Fibroblast of skin of back (primary cell): ENCODE measurements at places on chromosomes 1 and 21.
A peak's percentile ranks its signal among the peaks of the same experiment; 100 is the strongest.

DNA sequence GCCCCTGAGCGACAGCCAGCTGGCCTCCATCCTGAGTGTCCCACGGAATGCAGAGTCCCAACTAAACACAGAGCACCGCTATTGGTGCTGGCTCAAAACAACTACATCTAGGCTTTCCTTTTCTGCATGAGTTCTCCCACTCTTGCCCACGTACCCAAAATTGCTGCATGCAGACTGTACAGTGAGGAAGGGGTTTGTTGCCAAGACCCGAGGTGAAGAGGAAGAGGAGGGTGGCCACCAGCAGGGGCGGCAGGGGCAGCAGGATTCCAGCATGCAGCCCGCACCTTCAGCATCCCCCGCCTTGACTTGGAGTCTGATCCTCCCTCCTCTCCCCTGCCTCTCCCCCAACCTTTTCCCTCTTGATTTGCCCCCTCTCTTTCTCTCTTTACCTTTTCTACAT is 8.0 kb downstream of the S100A9 start:
- no peak for DNase-seq

DNA sequence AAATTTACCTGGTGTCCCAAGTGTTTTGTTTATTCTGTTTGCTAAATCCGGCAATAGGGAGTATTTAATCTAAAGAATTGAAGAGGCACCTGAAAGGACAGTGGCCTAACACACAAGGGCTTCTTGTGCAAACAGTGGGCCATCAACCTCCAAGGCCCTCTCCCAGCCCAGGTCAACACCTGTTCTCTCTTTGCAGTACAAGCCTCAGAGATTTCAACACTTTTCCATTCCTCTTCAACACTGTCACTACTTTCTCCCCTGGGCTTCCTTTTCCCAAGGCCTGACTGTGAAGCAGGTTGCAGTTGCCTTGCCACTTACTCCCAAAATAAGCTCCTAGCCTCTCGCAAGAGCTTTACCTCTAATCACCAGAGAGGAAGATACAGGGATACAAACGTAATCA is 3.2 kb upstream of the SNAPIN start:
- no peak for DNase-seq

- DNase-seq, result peak; percentile 39
Measured at GRCh38 chr1:225467193-225468020, 39.6 kb upstream of the LBR start.

GRCh38 chr1:12525311-12526181 is 92.5 kb downstream of the DHRS3 start:
- no peak for DNase-seq

DNA sequence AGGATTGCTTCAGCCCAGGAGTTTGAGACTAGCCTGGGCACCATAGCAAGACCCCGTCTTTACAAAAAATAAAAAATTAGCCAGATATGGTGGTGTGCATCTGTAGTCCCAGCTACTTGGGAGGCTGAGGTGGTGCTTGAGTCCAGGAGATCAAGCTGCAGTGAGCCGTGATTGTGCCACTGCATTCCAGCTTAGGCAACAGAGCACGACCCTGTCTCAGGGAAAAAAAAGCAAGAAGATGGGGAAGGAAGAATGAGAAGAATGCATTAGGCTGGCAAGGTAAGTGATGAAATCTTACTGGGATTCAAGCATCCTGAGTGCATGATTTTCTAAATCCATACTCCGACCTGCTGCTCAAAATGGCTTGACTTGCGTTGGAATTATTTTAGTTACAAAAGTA is 6.8 kb downstream of the PCP4L1 start:
- DNase-seq, result no peak

DNA sequence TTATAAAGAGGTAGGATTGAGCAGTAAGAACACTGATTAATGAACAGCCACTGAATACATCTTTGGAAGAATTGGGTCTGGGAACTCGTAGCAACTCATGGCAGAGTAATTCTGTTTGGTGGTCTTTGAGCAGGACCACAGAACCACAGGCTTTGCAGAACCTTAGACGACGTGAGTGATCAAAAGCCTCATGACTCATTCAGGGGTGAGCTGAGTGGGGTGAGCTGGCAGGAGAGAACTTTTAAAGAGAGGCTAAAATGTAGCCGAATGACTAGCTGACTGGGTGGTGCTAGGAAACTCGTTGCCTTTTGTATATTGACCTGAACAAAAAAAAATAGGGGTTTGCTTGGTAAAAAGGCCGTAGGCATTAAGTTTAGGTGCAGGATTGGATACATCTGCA is 313.8 kb downstream of the TGFB2 start:
- DNase-seq, result peak; percentile 84

GRCh38 chr1:17927952-17928351 is 172.8 kb downstream of the ACTL8 start:
- no peak for DNase-seq

DNA sequence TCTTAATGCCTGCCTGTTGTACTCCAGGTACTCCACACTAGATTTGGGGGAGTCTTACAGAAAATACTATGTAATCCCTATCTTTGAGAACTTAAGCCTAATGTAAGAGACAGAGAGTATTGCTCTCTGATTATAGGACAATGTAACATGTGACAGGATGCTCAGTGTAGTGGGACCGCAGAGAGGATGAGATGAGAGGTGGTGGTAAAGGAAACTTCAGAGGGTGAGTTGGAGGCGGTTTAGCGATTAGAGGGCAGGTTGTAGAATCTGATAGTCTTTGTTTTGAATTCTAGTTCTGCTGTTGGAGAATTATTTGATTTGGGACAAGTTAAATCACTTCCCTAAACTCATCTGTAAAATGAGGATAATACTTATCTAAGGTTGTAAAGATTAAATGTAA is 5.4 kb downstream of the SOAT1 start:
- no peak for DNase-seq

- peak; percentile 88 for DNase-seq
Measured at GRCh38 chr1:113042285-113043143, 30.5 kb upstream of the LRIG2 start.

DNA sequence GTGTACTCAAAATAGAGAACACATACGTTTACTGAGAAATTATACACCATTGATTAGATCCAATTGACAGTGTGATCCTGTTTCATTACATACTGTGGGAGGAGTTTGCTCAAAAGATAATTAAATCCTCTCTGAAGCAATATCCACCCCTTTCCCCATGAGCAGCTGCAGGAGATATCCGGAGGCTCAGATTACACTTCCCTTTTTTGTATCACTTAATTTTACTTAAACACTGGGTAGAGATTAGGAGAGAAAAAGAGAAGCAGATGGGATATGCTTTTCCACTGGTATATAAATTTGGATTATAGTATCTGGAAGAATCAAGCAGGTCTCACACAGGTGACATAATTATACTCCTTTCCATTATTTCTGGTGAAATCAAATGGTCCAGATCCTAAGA is 333.3 kb upstream of the ZRANB2 start:
- DNase-seq, result no peak

- DNase-seq, result no peak
Measured at GRCh38 chr1:41442697-41443251, 41.7 kb downstream of the EDN2 start.

- DNase-seq, result no peak
Measured at GRCh38 chr1:43688594-43689000, 18.7 kb upstream of the ST3GAL3 start.

DNA sequence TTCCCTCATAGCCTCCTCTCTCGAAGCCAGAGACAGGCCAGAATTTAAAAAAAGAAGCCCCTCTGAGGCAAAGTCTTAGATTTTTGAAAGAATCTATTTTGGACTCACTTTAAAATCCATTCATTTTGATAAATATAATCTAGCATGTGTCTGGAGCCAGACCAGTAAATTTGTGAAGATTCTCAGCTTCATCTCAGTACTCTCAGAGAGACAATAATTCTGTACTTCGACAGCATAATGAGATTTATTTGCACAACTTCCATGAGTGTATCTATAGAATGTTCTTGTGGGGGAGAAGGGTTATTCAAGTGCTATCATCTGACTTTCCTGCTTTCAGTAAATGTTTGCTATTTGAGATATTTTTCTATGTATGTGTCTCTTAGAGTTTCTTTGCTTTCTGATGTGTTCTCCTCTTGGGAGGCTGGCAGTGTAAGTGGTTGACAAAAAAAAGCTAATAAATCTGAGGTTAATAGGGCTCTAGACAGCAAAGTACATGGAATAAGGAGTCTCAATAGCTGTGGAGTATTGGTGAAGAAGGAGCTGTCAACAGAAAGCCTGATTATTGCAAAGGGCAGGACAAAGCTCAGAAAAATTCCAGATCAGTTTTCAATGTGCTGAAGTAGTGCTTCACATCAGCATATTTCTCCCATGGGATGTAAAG is 223.0 kb downstream of the PTBP2 start:
- DNase-seq, result no peak

- DNase-seq, result peak; percentile 87
Measured at GRCh38 chr1:244896550-244896949, 32.2 kb upstream of the HNRNPU start.

DNA sequence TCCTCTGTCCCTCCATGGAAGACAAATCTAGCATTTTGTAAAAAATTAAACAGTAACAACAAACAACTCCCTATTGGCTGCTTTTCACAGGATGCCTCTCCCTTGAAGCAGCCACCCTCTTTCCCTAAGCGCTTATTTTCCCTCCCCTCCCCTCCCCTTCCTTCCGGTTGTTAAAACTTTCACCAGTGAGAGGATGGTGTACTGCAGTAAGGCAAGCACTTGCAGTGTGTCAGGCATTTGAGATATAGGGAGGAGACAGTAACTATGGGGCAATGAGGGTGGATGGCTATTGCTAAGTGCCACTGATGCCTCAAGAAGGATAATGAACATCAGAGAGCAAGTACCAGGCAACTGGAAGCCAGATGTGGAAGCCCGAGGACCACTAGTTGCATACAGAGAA is 19.1 kb upstream of the KIAA1614 start:
- no peak for DNase-seq

GRCh38 chr1:45862008-45862407 is 58.6 kb downstream of the MAST2 start:
- no peak for DNase-seq

GRCh38 chr1:87182611-87183010 is 146.1 kb upstream of the LMO4 start:
- no peak for DNase-seq

GRCh38 chr1:75953461-75953860 is 21.3 kb upstream of the ASB17 start:
- no peak for DNase-seq

- DNase-seq, result no peak
Measured at GRCh38 chr1:153649137-153649862, 9.2 kb upstream of the SNAPIN start.

- peak; percentile 54 for DNase-seq
Measured at GRCh38 chr1:95282518-95282895, 48.5 kb downstream of the RWDD3 start.

- no peak for DNase-seq
Measured at GRCh38 chr1:40786171-40786994, 2.8 kb downstream of the KCNQ4 start.

- peak; percentile 84 for DNase-seq
Measured at GRCh38 chr1:203046984-203047630, 20.8 kb downstream of the PPFIA4 start.

- DNase-seq, result peak; percentile 86
Measured at GRCh38 chr1:60281360-60281932, 207.9 kb upstream of the C1orf87 start.

DNA sequence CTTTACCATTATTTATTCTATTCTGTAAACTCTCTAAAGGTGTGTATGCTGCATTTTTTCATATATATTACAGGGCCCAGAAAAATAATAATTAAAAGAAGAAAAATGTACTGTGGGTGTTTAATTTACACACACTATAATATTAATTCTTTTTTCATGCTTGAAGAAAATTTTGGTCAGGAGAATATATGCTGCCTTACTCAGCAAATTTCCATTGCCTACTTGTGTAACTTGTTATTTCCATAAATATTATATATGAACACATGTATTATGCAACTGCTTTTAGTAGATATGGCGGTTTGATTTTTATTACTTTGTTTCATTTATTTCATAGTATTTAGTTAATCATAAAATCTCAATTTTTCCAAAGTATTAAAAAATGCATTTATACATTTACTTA is 46.4 kb upstream of the SERPINC1 start:
- DNase-seq, result no peak

DNA sequence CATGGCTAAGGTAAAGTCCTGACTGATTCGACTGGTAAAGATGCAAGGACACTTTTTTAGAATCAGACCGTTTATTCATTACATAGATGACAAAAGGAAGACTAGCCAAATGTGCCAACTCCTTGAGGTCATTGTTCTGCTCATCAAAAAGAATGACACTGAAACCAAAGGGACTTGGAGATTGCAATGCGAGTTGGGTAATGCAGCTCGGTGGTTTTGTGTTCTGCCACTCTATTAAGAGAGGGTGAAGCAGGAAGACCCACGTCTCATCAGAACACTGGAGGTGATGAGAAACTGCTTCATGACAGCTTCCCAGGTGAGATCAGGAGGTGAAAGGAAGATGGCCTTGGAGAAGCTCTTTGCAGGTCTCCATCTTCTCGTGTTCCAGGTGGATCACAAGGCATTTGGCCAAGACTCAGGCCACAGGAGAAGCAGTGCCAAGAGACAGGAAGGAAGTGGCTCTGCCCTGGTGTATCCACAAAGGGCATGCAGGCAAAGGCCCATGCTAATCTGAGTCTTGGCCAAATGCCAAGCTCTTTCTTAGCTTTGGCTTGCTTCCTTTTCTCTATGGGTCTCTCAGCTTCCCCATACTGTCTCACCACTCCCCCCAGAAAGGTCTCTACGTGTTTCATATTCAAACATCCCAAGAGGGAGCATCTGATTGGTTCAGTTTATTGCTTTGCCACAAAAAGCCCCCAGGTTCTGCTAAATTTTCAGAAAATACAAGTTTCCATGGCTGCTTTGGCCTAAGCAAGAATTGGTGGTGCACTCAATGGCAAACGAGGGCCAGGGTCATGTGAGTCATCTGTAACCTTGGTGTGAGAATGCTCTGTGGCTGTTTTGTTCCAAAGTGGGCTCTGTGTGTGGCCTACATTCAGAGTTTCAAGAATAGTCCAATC is 5.7 kb upstream of the CCT8 start:
- no peak for DNase-seq

DNA sequence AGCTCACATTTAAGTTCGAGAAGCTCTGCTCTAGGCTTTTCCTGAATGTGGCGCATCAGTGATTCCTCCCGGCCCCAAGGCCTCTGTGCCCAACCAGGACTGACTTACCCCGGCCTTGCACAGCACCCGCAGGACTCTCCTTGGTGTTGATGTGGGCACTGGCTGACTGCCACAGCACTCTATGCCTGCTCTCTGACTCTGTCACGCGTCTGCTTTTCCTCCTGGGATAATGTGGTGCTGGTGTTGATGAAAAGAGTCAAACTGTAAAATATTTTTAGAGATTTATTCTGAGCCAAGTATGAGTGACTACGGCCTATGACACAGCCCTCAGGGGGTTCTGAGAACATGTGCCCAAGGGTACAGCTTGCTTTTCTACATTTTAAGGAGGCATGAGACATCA is 15.5 kb upstream of the SLC2A5 start:
- DNase-seq, result peak; percentile 61

GRCh38 chr1:194975913-194976312 is 1632.3 kb downstream of the KCNT2 start:
- DNase-seq, result peak; percentile 79

GRCh38 chr1:43796111-43796581 is 88.8 kb downstream of the ST3GAL3 start:
- DNase-seq, result peak; percentile 41

DNA sequence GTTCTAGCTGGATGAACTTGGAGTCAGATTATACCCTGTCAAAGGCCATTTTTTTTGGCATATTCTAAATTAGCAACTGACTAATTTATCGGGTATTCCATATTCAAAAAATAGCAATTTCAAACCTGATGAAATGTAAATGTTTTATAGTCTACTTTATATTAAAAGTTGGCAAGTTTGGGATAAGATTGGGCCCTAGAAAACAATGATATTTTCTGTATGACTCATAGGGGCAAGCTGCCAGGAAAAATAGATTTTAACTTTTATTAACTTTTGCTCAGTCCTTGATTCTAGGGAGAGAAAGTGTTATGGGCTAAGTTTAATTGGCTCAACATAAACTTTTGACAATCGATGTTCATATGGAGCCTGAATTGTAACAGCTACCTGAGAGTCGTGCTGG is 576.9 kb upstream of the B3GALT2 start:
- peak; percentile 57 for DNase-seq
